D341Med (cell line): ENCODE measurements at places on chromosomes 3 and 15.

DNA sequence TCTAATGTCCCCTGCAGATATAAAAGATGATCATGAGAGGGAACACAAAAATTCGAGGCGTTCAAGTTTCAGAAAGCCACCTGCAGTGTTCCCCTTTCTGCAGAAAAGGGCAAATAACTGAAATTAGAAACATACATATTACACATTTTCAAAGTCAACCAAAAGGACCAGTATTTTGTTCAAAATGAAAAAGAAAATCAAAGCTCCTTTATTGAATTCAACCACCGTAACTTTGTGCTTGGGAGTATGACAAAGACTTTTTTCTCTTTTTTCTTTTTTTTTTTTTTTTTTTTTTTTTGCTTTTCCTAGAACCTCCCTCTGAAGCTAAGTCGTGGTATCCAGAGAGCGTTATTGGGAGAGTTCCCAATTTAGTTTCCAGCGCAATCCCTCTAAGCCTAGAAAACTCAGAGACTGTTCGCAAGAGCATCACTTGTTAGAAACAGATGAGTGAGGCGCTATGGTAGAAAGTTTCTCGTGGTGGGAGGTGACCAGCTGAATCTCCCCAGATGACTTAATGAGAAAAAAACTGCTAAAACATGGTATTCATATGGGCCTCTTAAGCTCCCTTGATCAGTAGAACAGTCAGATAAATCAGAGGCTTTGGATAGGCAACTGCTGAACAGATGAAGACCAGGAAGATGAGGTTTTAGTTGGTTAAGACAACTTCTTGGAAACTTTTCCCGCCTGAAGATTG lies 77.4 kb downstream of the MB21D2 start:
- DNase-seq = no peak

DNA sequence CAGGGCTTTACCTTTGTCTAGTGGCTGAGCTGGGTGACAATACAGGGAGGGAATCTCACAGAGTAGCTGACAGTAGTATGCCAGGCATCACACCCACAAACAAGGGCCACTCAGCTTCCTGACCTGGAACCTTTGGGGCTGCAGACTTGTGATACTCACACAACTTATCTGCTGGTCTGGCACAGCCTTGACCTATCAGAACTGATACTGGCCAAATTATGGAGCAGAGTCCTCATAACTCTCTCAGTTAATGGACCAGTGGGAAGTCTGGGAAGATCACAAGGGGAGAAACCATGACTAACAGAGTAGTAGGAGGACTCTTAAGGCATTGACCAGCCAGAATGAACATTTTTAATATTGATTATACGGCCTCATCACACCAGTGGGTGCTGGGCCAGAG lies 19.4 kb downstream of the MRPL46 start:
- no peak for DNase-seq

GRCh38 chr3:72505539-72506405 lies 342.5 kb downstream of the SHQ1 start:
- DNase-seq = no peak

- no peak for DNase-seq
Measured at GRCh38 chr15:69150336-69150735, 10.1 kb upstream of the GLCE start.

GRCh38 chr3:179266701-179267211 lies 15.8 kb upstream of the KCNMB3 start:
- DNase-seq = no peak

GRCh38 chr3:184523825-184524615 lies 37.6 kb upstream of the EPHB3 start:
- DNase-seq = no peak

GRCh38 chr15:63340353-63340752 lies 41.3 kb downstream of the CA12 start:
- no peak for DNase-seq

DNA sequence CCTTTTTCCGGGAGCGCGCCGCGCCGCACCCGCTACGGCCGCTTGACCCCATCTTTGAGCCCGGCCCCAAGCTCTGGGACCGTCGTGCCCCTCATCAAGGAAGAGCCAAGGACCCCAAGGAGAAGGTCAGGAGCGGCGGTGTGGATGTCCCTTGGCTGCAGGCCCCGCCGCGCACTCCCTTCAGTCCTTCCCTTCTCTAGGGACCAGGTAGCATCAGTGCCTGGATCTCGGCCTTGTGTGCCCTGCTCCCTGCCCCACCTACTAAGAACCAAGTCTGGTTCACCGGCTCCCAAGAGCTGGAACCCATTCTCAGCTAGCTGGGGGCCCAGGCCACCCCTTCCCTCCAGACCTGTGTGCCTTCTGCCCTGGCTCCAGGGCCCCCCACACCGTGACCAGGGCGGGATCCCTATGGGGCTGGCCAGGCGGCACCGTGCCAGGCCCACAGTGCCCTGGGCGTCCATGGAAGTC lies 69.3 kb upstream of the CGNL1 start:
- no peak for DNase-seq

- no peak for DNase-seq
Measured at GRCh38 chr3:57059411-57059810, 1.1 kb upstream of the SPATA12 start.

DNA sequence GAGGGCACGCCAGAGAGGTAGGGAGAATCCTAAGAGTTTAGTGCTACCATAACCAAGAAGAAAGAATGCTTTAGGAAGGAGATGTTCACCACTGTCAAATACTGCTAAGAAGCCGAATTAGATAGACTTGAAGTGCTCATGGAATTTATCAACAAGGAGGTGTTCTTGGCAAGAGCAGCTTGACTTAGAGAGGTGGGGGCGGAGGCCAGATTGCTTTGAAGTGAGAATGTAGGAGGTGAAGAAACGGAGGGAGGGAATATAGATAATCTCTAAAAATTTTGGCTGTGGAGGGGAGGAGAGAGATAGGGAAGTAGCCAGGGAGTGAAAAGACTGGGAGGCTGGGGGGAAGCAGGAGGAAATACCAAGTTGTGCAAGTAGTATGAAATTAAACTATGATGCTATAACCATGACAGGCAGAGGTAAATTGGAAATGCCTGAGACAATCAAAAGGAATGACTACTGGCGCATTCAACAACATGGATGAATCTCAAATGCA lies 35.5 kb downstream of the GADL1 start:
- no peak for DNase-seq
